ENCODE measurements at places on chromosomes 1 and 21. TPM values are rescaled to one million over a fixed set of nuclear protein-coding genes. Genes with fewer than 3 reads are reported as not detected.

DNA sequence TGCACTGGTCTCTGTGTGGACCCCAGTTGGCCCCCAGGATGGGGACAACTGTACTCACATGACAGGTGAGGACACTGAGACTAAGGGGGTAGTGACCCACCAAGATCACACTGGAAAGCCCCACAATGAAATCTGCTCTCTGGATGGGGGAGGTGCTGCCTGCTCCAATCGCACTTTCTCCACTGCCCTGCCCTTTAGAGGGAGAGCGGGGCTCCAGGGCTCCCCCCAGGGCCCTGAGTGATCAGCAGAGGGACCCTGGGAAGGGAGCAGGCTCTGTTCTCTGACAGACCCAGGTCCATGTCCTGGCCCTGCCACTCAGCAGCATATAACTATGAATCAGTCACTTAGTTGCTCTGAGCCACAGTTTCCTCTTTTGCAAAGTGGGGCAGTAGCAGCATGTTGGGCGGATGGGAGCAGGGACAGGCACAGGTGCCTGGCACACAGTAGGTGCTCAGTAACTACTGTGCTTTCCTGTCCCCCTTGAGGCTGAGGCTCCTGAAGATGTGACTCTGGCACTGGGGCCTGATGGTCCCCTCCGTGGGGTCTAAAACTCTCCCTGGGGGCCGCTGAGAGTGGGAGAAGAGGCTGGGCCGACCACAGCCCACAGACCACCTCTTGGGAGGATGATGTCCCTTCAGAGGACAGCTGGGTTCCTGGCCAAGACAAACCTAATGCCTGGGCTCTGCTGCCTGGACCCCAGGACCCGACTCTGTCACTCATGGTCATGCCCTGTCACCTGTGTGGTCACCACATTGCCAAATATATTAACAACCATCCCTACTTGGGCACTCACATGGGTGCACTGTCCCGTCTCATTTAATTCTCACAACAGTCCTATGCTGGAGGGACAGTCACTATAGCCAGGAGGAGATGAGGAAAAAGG is 222.7 kb downstream of the PTPRU start:
- DNase-seq = no peak

- DNase-seq = no peak
Observed at GRCh38 chr1:8764293-8764937, 53.0 kb downstream of the RERE start.

- DNase-seq = no peak
Observed at GRCh38 chr1:228457017-228457395, 30.2 kb upstream of the RNF187 start.

GRCh38 chr1:246034630-246035029 is 472.4 kb downstream of the SMYD3 start:
- no peak for DNase-seq

GRCh38 chr1:62796221-62796620 is 12.3 kb downstream of the ATG4C start:
- no peak for DNase-seq

DNA sequence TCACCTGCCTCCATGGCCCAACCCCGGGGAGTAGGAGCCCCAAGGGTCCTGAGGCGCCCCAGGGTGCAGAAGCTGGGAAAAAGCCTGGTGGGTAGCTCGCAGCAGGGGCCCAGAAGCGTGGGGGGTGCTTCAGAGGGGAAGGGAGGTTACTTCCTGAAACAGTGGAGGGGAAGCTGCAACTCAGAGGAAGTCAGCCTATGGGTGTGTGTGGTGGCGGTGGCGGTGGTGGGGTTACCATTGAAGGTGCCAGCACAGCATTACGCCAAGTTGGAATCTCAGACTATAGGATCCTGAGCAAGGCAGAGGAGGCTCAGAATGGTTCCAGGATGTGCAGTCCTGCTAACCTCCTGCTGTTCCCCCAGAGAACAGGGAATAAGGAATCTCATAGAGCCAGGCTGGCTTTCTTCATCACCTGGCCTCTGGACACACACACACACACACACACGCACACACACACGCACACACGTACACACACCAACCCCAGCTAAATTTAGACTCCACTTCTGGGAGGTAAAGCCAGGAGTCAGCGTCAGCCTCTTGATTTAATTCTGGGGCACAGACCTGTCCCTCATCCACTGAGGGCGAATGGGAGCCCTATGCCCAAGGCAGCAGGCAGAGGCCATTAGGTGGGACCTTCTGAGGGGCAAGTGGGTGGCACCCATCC is 1.3 kb downstream of the DENND4B start:
- DNase-seq = no peak

- DNase-seq = no peak
Observed at GRCh38 chr1:16118706-16119105, 37.2 kb downstream of the EPHA2 start.

DNA sequence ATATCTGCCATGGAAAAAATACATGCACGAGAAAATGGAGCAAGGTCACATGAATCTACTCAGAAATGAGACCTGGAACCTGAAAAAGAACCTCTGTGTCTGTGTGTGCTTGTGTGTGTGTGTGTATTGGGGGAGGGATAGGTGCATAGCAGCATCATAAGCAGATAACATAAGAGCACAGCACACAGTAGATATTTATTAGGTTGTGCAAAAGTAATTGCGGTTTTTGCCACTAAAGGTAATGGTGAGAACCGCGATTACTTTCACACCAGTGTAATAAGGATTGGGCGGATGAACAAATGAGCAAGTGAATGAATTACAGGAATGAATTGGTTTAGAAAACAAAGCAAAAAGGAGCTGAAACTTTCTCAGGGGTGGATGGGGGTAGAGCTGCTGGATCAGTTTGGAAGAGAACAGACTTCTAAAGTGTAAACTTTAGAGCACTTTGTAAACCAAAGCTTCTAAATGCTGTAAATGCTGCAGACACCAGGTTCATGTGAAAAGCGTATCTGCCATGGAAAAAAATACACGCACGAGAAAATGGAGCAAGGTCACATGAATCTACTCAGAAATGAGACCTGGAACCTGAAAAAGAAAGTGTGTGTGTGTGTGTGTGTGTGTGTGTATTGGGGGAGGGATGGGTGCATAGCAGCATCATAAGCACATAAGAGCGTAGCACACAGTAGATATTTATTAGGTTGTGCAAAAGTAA is 156.9 kb downstream of the TOMM20 start:
- no peak for DNase-seq

DNA sequence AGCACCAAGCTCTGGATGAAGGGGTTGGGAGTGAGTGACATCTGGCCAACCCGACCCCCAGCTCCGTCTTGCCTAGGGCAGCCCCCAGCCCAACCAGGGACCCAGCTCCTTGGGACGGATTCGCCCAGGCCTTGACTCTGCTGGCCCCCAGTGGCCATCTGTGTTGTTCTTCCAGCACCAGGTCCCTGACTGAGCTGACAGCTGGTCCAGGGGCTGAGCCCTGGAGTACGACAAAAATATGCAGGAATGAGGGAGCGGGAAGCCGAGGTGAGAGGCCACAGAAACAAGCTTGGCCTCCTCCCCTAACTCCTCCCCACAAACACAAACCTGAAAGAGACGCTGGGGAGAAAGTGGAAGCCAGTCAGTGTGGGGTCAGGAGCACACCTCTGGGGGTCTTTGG is 55.0 kb upstream of the PAX7 start:
- DNase-seq = no peak

Gene NTMT2
- not detected for total RNA-seq

Gene MRPL20
- 96.9 TPM for total RNA-seq

Gene HORMAD1
- not detected for total RNA-seq

Gene CAPN2
- 235 TPM for total RNA-seq

Gene OR2L3
- not detected for total RNA-seq

Gene GJA8
- not detected for total RNA-seq

Gene TEX38
- not detected for total RNA-seq

Gene GGPS1
- 33.2 TPM for total RNA-seq

Gene PPIAL4G
- not detected for total RNA-seq

Gene OR2T33
- not detected for total RNA-seq

Gene VSIG8
- not detected for total RNA-seq

Measured in thoracic aorta (tissue), 2 donors.